Renal cortex interstitium (tissue), 15 donors: ENCODE measurements at places on chromosomes 6 and 20. TPM values are rescaled to one million over a fixed set of nuclear protein-coding genes. Genes with fewer than 3 reads are reported as not detected.

GRCh38 chr6:113654396-113654795 is 202.7 kb upstream of the MARCKS start:
- DNase-seq: no peak

The NKX2-2 gene
- not detected for polyA plus RNA-seq

The APOBEC2 gene
- 0.26 TPM for polyA plus RNA-seq

The FERMT1 gene
- 3.6 TPM for polyA plus RNA-seq

The HLA-A gene
- 197 TPM for polyA plus RNA-seq

DNA sequence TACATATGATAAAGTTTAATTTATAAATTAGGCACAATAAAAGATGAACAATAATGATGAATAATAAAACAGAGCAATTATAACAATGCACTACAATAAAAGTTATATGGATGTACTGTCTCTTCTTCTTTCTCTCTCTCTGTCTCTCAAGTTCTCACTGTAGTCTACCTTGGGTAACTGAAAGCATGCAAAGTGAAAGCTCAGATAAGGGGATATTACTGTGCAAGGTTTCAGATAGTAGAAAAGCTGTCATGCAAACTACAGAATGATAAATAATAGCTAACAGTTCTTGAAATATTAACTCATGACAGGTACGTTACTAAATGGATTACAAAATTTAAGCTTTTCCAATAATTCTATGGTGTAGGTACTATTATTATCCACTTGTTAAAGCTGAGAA is 311.9 kb upstream of the PRDM1 start:
- DNase-seq: no peak

- no peak for DNase-seq
Observed at GRCh38 chr6:37665304-37665703, 32.4 kb downstream of the MDGA1 start.

The RIMS1 gene
- polyA plus RNA-seq: 2.4 TPM

DNA sequence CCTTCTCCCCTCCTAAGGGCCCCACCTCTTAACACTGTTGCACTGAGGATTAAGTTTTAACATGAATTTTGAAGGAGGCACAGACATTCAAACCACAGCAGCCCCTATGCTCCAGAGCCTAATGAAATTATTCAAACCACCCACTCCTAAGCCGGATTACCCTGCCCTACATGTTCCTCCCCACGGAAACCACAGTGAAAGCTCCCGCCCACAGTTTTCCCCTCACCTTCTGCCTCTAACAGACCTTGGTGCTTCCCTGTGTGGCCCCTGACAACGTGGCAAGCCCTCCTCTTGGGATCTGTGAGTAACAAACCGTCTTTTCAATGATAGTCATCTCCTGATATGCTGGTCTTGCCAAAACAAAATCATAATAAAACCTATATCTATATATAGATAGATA is 74.8 kb downstream of the RIN2 start:
- DNase-seq: no peak

- DNase-seq: no peak
Observed at GRCh38 chr6:148611213-148611612, 135.6 kb upstream of the UST start.

DNA sequence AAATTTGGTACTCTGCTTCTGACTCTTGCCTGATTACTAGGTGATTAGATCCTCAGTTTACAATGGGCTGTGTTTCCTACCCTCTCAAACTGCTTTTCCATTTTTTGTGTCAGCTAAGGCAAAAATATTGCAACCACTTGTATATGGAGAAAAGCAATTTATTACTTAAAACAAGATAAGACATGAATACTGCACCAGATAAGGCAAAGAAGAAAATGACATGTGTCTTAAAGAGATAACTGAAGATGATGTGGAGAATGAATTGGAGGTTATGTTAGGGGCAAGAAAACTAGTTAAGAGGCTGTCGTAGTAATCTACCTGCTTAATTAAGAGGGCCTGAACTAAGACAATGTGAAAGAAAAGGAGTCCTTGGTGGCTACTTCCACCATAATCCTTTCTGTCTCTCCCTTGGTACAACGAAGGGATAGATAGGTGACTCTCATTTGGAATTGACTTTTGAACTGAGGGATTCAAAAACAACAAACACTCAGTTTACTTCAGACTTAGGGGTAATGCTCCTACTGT is 16.3 kb upstream of the REV3L start:
- no peak for DNase-seq

The NKAPL gene
- polyA plus RNA-seq: 3.2 TPM

The EBF4 gene
- polyA plus RNA-seq: 31.8 TPM

The STX11 gene
- polyA plus RNA-seq: 1.3 TPM

DNA sequence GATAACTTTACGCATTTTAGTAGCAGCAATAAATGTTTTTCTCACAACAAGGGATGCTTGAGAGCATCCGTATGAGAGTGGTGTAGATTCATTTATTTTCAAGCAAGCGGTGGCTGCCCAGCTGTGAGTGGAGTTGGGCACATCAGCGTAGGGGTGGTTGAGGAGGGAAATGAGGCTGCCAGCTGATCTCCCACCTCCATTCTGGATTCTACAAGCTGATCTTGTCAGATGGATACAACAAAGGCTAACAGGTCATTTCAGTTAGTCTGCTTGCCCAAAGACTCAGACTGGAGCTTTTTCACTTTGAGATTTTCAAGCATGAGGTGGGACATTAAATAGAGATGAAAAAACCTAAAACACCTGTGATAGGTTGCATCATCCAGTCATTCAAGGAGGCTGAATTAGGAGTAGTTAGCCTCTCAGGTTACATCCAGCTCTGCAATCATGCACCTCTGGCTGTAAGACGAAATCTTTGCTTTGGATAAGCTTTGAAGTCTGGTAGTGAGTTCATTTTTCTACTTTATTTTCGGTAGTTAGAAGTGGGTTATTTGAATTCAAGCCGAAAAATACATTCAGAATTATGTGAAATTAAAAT is 1.9 kb upstream of the BACH2 start:
- no peak for DNase-seq

- no peak for DNase-seq
Observed at GRCh38 chr20:45937765-45938164, 3.3 kb downstream of the PCIF1 start.
